Activated T-cell treated with anti-CD3 and anti-CD28 coated beads for 48 hours (primary cell): ENCODE measurements at places on chromosomes 5 and 9.

GRCh38 chr5:137613554-137614265 is 114.6 kb upstream of the SPOCK1 start:
- no peak for DNase-seq

GRCh38 chr5:116455061-116455460 is 119.6 kb downstream of the SEMA6A start:
- no peak for DNase-seq

DNA sequence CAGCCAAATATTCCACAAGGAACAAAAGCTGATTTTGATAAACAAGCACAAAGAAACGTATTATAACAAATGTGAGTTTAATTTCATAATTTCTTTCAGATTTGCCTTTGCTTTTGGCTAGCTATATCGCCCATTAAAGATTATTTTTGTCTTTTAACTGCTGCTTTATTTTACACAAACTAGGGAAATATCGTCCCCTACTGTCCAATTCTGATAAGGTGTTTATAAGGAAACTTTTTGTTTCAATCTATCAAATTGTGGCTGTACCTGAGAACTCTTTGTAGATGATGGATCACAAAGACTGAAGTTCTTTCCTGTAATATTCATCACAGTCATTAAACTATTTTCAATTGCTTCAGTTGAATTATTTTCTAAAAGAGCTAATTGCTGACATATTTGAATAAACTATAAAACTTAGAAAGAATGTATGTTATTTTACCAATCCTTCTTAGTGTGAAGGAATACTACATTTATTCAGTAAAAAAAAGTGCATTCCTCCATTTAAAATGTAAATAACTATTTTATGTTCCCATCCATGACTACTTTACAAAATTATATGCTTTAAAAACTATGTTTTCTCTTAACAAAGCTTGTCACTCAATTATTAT is 431.3 kb upstream of the ITGA1 start:
- DNase-seq: no peak

DNA sequence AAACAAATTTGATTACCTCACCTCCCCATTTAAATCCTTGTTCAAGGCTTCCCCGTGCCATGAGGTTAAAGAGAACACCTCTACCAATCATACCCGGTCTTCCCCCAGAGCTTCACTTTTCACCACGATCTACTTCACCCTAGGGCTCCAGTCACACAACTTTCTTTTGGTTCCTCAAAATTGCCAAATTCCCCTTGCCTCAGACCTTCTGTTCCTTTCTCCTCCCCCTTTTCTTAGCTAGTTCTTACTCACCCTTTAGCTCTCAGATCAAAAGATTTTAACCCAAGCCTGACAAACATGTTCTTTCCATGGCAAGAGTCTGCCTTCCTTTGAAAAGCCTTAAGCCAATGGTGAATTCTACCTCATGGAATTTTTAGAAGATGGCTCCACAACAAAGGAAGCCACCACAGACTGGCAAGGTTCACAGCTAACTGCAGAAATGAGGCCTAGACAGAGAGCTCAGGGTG is 56.7 kb downstream of the MAPKAP1 start:
- no peak for DNase-seq

DNA sequence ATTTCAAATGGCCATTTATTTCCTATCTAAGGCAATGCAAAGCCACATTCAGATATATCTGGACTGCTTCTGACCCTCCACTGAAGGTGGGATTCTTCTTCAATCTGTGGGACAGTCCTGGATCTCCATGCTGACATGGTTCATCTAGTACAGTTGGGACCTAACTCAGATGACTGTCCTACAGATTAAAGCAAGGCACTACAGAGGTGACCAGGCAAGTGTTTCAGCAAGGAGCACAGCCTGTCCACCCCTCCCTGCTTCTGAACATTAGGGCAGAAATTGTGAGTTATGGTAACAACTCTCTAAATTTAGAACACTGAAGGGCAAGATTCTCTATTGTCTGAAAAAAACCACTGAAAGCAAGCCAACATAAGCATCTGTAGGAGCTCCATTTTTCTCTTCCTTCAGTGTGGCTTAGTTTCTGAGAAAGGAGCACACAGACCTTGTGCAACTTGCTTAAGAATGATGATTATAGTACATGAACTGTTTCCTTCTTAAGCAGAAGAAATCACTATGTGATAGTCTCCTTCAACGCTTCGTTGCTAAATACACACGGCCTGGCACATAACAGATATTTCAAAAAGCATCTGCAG is 62.9 kb upstream of the BARX1 start:
- no peak for DNase-seq

DNA sequence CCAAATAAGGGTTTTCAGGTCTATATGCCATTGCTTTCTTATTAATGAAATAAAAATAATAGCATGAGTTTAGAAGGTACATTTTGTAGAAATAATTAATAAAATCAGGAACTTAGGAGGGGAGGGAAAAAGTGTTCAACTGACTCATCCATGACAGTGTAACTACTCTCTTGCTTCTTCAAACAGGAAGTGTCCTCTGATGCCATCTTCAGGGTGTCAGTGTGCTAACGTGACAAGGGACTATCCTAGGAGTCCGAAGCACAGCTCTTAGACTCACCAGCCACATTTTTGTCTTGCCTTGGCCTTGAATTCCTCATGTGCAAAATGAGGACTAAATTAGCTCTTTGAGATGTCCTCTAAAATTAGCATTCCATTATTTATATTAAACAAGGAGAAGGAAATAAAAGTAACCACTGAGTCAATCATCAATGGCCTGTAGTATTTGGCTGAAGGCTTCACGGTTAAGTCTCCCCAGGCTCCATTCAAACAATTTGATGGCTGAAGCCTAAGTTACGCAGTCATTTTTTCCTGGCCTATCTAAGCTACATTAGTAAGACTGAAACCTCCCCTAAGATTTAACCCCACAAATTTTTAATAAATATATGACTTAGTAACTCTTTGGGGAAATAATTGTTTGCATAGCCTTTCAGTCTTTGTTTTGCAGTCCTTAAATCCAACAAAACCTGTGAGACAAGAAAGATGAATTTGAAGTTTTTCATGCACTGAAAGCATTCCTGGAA is 151.1 kb downstream of the ARL15 start:
- no peak for DNase-seq

DNA sequence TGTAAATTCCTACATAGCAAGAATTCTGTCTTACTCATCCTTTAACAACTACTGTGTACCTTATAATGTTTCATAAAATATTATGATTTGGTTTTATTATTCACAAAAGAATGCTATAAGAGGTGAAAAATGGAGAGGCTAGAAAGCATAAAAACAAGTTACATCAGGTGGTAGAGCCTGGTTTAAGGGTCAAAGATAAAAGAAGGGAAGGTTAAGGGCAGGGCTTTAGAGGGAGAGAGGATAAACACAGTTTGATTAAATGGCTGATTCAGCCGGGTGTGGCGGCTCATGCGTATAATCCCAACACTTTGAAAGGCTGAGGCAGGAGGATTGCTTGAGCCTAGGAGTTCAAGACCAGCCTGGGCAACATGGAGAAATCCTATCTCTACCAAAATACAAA is 40.4 kb upstream of the HSPB3 start:
- DNase-seq: no peak

DNA sequence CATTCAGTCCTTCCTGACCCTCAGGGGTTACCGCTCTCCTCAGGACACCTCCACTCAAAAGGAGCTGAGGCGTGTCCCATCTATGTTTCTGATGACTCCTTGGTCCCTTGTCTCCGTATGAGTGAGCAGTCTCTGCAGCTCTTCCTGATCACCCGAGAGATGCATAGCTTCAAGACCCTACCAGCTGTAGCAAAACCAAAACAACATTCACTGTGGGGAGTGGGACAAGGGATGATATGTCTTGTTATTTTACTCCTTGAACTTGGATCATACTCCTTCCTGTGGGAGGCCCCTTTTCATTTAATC is 14.4 kb downstream of the GLDC start:
- DNase-seq: no peak

GRCh38 chr5:132369474-132370180 is at the start of gene SLC22A5:
SLC22A5 (plus strand) TSS chr5:132369710; CDS start chr5:132369973, 263 bp downstream.
- DNase-seq: peak; percentile 72

DNA sequence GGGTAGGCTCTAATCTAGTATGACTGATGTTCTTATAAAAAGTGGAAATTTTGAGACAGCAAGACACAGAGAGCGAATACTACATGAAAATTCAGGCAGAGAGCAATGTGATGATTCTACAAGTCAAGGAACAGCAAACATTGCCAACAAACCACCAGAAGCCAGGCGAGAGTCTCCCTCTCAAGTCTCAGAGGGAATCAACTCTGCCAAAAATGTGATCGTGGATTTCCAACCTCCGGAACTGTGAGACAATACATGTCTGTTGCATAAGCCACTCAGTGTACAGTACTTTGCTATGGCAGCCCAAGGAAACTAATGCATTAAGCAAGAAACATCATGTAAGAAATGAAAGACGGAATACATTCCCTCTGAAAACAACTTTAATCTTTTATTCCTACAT is 52.1 kb upstream of the CCNG1 start:
- DNase-seq: no peak

GRCh38 chr5:137453483-137454080 is 45.5 kb downstream of the SPOCK1 start:
- DNase-seq: no peak

DNA sequence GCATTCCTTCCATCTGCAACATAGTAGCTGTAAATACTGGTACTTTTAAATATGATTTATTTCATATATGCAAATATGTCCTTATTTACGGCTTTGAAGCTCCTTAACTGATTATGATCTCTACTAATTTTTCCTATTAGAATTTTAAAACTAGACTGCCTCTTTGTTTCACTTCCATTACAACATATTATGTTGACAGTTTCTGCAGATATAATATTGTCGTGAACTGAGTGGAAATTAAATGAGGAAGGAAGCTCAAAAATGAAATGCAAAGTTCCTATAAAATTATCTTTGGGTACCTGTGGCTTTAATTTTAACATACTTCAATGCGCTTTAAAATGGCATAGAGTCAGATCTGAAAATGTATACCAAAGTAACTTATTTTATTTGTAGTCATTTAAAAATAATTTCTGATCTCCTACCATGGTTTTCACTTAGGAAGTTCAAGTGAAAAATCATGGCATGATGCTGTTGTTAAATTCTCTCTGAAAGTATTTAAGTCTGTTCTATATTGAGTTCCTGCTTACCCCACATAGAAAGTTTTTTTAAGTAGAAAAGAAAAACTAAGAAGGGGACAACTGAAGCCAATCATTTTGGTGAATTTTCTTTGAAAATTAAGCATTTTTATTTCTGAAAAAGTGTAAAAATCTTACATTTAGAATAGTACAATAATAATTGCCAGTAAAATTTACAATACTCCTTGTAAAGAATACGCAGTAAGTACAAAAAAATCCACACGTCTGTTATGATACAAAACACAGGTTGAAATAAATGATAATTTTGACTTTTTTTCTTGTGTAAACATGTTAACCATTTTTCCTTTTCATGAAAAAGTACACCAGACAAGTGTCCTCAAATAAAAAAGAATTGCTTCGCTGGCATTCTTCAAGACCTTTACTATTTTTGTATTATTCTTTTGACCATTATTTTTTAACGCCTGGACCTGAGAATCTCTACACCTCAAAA is 2.6 kb downstream of the FOXD1 start:
- DNase-seq: no peak

DNA sequence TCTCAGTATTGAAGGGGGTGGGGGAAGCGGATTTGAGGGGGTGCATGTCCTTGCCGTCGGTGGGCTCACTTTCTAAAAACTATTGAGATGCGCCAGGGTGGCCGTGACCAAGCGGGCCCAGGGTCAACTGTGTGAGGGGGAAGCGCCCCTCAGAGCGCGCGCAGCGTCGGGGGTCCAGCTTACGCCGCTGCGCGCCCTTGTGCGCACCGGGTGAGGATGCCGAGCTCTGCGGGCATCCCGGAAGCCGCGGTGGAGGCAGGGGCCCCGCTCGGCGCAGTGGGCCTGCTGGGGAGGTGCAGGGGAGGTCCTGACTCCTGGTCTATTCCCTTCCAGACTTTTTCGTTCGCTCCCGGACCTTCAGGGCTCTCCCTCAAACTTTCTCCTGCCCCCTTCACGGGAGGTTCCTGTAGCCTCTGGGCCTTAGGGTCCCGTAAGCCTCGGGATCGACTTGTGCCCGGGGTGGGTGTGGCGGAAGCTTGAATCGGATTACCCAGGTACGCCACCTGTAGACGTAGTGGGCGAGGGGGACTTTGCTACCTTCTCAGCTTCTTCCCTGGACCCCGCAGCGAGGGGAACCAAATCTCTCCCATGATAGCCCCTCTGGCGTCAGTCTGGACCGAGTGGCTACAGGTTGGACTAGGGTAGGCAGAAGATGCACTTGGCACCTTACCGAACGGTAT is 2.5 kb upstream of the PRDM6 start:
- no peak for DNase-seq

DNA sequence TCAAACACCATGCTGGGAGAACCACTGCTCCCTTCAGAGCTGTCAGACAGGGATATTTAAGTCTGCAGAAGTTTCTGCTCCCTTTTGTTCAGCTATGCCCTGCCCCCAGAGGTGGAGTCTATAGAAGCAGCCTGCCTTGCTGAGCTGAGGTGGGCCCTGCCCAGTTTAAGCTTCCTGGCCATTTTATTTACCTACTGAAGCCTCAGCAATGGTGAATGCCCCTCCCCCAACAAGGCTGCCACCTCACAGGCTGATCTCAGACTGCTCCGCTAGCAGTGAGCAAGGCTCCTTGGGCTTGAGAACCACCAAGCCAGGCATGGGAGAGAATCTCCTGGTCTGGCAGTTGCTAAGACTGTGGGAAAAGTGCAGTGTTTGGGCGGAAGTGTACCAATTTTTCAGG is 205.5 kb upstream of the PTGER4 start:
- no peak for DNase-seq

DNA sequence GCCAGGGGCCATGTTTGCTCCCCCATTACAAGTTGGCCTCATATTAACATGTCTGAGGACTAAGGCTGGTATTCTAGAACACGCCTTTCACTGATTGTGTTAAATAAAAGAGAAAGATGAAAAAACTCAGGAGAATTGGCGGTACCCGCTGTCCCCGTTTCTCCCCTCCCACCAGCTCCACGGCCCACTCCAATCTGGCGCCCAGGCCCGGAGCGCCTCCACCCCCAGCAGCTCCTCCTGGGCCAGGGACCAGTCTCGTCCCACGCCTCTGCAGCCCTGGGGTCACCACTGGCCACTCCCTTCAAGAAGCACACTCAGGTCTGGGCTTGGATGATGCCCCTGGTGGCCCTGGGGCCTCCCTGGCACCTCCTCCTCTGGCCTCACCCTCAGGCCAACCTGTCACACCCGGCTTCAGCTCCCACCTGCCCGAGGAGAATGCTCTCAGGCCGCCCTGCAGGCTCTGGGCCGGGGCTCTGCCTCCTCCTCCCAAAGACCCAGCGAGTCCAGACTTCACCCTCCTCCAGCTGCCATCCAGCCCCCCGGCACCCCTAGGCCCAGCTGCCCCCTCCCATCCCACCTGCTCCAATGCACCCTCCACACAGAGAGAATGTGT is 133.0 kb upstream of the PPP1R26 start:
- no peak for DNase-seq

DNA sequence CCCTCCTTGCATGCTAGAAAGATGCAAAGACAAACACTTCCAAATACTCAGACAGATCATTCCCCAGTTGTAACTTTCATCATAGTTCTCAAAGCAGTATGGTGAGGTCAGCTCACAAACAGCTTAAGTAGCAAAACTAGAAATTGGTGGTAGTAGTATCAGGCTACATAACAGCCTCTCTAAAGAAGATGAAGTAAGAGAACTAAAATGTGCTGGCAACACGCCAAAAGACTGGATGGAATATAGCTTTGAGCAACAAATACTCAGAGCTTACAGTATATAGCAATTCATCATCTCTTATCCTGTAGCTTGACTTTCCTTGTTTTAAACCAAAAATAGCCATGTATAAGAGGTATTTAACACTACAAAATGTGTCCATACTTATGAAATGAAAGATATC is 7.5 kb downstream of the PFDN1 start:
- no peak for DNase-seq

- no peak for DNase-seq
These were observed 26.1 kb downstream of the PWWP2A start for GRCh38 chr5:160092960-160093707.
